ACHN (cell line): ENCODE measurements at places on chromosomes 7 and 10.

GRCh38 chr7:6385110-6385781 is 62.5 kb downstream of the DAGLB start:
- DNase-seq, result peak; percentile 99

DNA sequence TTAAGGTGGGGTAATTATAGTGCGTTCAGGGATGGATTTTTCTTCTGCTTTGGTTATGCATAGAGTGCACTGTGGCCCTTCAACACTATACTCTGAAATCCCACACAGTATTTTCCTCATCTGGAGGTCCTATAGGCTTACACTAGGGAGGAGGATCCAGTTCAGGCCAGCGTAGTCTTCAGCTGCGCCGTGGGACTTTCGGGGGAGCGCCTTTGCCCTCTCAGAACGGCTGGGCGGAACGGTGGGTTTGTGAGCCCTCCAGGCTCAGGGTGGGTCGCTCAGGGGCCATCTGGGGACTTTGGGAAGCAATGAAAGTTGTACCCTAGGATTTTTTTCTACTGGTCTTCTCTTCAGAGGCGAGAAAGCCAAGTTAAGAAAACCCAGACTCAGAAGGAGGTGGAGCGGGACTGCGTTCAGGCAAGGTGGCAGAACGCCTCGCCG is 652 bp upstream of the VPS26A start:
- DNase-seq, result peak; percentile 75

- no peak for DNase-seq
Measured at GRCh38 chr7:28362812-28363211, 49.5 kb upstream of the CREB5 start.

DNA sequence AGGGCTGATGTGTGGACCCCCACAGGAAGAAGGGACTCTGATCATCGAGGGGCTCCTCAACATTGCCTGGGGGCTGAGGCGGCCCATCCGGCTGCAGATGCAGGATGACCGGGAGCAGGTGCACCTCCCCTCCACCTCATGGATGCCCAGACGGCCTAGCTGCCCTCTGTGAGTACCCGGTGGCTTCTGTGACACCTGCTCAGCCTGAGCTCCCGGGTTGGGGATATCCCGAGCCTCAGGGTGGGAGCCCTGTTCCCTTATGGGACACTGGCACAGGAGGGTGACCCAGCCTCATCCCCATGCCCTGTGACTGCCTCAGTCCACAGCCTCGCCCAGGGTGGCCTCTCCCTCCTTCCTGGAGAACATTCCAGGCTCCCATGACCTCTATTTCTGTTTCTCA is 3.9 kb upstream of the DEPP1 start:
- no peak for DNase-seq

DNA sequence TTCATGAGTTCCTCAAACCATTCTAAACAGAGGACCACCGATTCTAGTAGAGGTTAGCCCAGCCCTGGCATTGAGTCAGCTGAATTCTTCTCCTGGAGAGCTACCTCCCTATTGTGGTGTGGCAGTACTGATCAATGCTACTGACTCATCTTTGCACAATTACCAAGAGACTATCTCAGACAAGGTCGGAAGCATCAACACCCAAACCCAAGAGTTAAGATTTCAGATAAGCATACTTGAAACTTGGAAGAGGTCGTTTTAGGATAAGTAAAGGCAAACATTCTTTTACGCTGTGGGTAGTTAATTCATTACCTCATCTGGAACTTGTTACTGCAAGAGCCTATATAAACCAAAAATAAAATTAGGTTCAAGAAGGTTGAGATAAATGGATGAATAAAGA is 154.6 kb upstream of the NRBF2 start:
- DNase-seq, result no peak

- no peak for DNase-seq
Measured at GRCh38 chr10:50385624-50386023, 134.3 kb upstream of the ASAH2 start.

GRCh38 chr10:90179696-90180407 is 478.5 kb downstream of the KIF20B start:
- no peak for DNase-seq

- DNase-seq, result no peak
Measured at GRCh38 chr7:80439894-80440821, 71.7 kb downstream of the GNAT3 start.

DNA sequence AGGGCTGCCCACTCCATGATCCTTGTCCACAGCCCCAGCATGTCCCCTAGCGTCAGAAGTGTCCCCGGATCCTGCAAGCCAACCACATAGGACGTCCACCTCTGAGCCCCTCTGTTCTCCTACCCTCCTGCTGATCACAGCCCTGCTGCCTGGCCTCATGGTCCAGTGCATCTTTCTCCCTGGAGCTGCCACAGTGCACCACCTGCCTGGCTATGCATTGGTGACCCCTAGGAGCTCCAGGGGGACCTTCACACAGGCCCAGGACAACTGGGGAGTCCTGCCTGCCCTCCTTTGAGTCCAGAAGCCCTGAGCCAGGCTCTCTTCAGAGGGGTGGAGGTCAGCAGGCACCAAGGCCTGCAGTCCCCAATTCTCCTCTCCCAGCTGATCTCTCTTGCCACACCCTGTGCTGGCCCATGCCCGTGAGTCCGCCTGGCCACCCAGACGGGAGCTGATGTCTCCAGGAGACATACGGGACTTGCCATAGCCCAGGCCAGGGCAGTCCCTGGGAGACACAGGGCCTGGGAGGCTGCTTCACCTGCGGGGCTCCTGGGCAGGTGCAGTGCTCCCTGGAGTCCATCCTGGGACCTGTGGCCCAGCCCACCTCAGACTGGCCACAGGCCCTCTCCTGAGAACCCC is 77.4 kb upstream of the RET start:
- DNase-seq, result no peak

DNA sequence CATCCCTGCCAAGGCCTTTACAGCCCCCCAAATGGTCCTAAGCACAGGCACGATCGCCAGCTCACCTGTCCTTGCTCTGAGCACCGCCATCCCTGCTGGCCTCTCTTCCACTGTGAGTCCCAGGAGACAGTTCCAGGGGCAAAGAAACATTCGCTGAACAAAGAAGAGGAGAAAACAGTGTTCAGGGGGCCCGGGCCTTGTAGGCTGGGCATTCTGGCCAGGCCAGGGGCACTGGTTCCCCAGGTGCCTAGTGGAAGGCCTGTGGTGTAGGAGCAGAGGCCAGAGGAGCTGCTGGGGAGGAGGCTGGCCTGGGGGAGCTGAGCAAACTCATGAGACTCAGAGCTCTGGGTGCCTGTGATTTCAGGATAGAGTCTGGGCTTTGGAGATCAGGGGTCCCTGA is 22.6 kb downstream of the AQP1 start:
- DNase-seq, result no peak

DNA sequence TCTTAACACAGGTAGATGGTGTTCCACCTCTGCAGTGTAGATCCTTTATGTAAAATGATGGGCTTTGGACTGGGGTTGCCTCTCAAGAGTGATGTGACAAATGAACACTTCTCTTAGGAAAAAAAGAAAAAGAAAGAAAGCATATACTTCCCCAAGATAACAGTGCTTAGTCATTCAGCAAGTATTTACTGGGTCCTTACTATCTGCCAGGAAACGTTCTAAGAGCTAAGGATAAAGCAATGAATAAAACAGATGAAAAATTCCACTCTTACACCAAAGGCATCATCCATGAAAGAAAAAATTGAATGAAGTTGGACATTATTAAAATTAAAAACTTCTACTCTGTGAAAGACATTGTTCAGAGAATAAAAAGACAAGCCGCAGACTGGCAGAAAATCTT is 177.3 kb downstream of the C7orf25 start:
- DNase-seq, result no peak

GRCh38 chr7:143954135-143954534 is 509 bp upstream of the OR2F1 start:
- DNase-seq, result no peak

DNA sequence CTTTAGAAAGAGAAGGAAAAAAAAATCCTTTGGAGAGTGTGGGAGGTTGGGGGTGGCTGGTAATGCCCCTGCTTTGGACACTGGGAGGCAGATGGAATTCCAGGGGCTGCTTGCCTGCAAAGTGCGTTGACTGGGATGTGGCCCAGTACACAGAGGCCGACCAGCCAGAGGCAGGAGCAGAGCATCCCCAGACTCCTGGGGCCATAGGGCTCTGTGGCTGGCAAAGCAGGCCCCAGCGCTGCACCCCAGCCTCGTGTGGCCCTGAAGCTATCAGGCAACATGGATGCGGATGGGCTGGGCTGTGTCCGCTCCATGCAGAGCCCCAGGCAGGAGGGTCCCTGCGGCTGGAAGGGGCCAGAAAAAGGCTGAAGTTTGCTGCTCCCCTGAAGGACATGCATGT is 361.6 kb upstream of the FZD8 start:
- DNase-seq, result no peak

- DNase-seq, result peak; percentile 98
Measured at GRCh38 chr7:73842067-73842976, at the start of gene METTL27. Gene METTL27, minus strand, starts transcription at chr7:73842516. Its CDS starts 376 bp downstream, at chr7:73842140.

- DNase-seq, result no peak
Measured at GRCh38 chr7:158682456-158682855, 22.1 kb downstream of the NCAPG2 start.

DNA sequence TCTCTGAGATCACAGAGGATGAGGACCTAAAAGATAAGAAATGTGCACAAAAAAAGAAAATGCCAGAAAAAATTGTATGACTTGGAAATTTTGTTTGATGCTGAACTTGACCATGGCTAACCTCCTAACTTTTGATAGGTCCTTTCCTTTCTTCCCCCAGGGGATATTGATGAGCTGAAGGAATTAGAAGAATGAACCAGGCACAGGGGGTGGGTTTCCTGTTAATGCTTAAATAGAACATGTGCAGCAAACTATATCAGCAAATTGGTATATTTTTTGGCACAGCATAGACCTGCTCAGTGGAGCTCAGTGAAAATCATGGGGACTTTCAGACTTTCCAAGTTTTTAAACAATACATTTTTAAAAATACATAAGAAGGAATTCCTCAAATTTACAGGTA is 300.7 kb downstream of the HDAC9 start:
- DNase-seq, result no peak

DNA sequence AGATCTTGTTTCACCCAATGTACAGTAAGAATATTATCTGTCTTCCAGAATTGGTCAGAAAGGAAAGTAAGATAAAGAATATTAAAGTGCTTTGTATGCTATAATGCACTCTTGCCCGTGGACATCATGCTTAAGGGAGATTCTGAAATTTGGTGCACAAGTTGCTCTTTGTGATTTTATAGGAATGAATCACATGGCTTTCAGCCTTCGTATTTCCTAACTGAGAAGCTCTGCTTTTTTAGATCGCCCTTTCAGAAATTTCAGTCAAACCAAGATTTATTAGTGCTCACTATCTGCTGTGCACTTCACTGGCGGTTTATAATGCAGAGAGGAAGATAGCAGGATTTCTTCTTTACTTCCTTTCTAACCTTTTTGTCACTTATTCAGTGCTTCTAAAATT is 1248.5 kb upstream of the LRRN3 start:
- DNase-seq, result no peak

DNA sequence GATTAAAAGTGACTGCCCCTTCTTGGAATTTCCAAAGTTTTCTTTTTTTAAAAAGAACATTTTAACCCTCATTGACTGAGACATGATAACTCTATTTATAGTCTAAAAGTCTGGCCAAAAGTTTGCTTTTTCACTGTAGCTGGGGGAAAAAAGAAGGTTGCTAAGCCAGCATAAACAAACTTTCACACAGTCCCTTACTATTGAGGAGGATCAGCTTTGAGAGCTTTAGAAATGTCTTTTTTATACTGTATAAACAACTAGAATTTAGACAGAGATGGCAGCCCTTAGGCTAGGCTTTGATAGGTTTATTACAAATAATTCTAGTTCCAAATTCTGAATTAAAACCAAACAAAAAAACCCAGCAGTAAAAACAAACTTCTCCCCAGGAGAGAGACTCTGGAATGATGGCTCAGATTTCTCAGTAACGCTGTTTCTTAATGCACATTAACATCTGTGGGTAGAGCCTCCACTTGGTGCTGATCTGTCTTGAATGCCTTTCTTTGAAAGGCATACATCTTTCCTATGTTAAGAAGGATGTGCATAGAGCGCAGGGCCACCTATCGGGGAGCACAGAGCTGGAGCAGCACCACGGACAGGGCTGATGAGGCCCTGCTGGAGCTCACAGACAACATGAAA is 100.9 kb upstream of the PDLIM1 start:
- peak; percentile 44 for DNase-seq

GRCh38 chr10:31622978-31623377 is 304.0 kb downstream of the ZEB1 start:
- no peak for DNase-seq

- no peak for DNase-seq
Measured at GRCh38 chr10:3812141-3812540, 27.1 kb upstream of the KLF6 start.

DNA sequence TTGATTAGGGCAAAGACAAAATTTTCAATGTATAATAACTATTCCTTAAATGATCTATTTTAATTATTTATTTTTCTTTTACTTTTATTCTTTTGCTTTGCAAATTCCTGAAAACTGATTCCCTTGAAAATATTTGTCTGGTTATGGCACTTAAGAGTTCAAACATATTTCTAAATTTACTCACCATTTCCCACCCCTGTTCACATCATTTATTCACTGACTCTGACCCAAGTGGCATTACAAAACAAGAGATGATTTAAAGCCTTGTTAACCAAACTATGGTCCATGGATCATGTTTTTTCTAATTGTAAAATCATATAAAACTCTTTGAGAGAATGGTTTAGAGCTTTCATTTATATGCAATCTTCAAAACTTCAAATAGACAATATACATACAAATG is 1256.1 kb upstream of the LRRN3 start:
- DNase-seq, result no peak

DNA sequence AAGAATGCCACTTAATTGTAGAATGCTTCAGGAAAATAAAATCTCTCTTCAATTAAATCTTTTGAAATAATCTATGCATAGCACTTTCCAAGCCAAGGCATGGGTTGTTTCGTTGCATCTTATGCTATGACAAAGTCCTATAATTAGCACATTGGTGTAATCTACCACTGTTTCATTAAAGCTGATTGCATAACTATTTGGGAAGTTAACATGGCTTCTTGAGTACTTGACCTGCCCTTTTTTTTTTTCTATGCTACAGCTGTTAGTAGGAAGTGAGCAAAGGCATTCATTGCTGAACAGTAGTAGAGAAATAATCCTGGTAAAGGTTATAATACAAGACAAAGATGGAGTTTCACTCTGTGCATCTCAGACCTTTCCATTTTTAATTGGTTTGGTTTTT is 557.2 kb upstream of the CELF2 start:
- no peak for DNase-seq

DNA sequence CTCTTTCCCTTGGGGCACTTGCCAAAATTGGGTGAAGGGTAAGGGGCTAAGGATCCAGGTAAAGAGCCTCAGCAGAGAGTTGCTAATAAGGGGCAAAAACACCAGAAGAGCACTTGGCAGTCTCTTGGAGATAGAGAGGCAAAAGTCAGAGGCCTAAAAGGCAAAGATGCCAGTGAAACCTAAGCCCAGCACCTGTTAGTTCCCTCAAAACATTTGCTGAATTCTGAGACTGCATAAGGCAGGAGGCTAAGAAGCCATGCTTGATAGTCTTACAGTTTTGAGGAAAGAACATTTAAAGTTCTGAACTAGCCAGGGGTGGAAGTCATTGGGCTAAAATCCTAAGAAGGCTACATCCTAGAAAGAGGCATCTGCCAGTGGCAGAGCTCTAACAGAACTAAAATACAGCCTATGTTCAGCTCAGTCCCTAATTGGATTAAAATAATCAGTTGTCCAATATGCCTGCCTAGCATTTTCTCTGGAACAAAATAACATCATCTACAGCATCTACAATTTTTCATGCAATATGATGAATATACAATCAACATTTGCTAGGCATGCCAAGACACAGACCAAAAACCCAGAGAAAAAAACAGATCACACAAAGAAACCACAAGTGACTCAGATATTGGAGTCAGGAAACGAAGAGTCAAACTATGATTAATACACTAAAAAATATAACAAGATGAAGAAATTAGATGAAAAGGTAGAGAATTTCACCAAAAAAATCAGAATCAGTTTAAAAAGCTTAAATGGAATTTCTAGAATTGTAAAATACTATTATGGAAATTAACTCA is 7.7 kb downstream of the HTR7 start:
- no peak for DNase-seq
